ENCODE measurements at places on chromosomes 3 and 15.

- DNase-seq = no peak
Measured at GRCh38 chr15:78914027-78914764, 30.6 kb downstream of the CTSH start.

GRCh38 chr3:54549607-54550220 is 378.1 kb downstream of the LRTM1 start:
- no peak for DNase-seq

- no peak for DNase-seq
Measured at GRCh38 chr3:23740517-23740965, 65.2 kb upstream of the UBE2E1 start.

- DNase-seq = no peak
Measured at GRCh38 chr15:57932348-57932747, 133.2 kb downstream of the ALDH1A2 start.

GRCh38 chr15:51865317-51865716 is 35.9 kb downstream of the TMOD3 start:
- DNase-seq = no peak

GRCh38 chr3:190586631-190587011 is 72.7 kb downstream of the IL1RAP start:
- DNase-seq = peak; percentile 73

- DNase-seq = no peak
Measured at GRCh38 chr3:128155616-128156360, 2.5 kb downstream of the EEFSEC start.

DNA sequence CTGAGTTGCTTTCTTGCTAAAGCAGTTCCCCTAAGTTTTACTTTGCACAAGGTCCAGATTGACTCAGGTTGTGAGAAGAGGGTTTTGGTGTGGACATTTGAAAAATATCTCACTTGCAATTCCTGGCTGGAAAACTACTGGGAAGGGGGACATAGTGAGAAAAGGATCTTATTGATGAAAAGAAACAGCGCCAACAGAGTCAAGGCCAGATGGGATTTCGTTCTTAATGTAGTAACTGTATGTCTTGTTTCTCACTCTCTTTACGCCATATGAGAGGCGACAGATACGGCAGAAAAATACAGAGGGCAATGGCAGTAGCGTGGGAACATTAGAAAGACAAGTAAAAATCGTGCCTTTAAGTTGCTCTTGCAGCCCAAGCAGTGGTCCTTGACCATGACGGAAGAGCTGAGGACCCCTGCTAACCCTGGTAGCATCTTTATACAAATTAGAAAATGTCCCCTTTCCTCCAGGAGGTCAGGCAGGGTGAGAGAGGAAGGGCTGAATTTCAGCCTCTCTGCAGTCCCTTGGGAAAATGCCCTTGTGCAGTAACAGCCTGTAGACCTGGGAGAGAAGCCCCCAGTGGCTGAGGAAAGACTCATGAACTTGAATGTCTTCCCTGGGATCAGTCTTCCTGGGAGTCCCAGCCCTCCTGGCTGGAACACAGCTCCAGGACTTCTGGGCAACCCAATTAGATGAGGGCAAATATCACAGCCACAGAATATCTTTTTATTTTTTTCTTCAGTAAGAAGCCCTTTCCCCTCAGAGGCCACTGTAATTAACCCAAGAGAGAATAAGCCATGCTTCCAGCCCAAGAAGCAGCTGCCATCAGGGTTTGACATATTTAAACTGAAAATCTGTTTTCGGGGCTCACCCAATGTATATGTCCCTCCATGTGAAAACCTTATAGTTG is 113.4 kb downstream of the CD47 start:
- DNase-seq = no peak

DNA sequence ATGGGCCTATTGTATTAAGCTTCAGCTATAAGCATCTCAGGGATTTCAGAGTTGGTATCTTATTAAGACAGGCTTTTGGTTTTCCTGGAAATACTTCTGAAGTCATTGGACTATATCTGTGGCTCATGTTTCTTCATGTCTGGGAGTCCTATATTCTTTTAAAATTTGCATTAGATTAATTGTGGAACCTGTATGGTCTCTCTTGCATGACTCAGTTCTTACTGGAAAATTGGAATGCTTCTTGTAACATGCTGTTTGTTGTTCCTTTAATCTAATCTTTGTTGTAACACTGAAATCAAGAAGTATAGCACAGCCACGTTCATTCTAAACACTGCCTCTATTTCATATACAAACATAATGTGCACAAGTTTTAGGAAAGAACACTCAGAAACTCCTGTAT is 208.1 kb downstream of the RBMS3 start:
- no peak for DNase-seq

DNA sequence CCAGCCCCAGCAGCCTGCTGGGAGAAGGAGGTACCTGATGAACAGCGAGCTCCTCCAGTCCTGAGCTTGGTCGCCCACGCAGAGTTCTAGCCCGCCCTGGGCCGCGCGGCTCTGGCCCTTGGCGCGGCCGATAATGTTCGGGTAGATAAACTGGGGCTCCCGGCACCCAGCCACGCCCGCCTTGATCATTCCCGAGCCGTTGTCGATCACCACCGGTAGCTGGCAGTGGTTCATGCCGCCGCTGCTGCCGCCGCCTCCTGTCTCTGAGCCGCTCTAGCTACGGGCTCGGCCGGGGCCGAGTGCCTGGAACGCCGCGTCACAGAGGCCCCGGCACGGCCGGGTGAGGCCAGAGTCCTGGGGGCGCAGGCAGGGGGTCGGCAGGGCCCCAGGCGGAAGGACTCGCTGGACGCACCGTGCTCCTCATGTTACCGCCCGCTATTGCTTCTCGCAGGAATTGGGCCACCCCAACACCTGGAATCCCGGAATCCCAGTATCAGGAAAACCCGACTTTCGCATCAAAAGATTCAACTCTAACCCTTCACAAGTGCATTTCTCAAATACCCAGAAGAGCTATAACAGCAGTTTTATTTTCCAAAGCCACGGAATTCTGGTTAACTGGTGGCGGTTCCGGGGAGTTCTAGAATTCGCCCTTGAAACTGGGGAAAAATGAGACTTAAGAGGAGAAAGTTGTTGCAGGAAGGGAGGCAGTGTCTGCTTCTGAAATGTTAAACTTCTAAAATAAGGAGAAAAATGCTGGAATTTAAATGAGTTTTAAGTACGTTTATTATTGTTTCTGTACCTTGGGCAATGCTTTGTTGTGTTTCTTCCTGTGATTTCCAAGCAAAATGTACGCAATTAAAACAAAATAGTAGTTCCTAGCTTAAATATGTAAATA is at the start of gene ACTRT3:
TSS of gene ACTRT3 (minus strand) at position 275 of the 895 bp plus-strand sequence. CDS start at position 234, 41 bp downstream.
- peak; percentile 73 for DNase-seq

- no peak for DNase-seq
Measured at GRCh38 chr3:145892869-145893268, 268.1 kb downstream of the PLOD2 start.

DNA sequence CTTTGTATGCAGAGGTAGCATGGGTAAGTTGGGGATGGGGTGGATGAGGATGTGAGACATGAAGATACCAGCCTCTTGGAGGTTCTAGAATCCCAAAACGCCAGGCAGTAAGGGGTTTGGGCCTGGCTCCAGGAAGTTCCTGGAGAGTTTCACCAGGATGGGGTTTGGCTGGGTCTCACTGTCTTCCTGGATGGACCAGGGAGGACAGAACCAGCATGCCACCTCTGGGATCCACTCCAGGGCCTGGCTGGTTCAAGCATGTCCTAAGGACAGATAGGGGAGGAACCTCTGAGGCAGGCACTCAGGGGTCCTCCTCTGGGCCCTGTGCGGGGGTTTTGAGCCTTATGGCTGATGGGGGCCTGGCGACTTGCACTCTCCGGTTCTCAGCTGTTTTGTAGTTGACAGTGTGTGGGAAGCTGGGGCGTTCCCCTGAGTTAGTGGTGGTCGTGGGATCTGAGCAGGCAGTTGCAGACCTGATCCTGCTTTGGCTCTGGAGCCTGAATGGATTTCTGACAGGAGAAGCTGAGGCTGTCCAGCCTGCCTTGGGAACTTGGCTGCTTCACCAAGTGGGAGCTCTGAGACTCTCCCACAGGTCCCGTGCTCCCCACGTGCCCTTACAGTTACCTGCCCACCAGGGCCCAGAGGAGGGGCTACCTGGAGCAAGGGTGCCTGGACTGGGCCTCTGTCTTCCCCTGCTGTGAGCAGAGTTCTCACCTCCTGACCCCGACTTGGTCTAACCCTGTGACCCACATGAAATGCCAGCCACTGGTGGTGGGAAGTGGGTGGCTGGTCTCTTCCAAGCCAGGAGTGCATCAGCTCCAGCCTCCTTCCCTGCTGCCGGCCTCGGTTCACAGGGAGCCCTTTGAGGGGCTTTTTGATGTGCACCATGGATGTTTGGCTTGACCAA is 128.4 kb downstream of the EEFSEC start:
- DNase-seq = no peak

DNA sequence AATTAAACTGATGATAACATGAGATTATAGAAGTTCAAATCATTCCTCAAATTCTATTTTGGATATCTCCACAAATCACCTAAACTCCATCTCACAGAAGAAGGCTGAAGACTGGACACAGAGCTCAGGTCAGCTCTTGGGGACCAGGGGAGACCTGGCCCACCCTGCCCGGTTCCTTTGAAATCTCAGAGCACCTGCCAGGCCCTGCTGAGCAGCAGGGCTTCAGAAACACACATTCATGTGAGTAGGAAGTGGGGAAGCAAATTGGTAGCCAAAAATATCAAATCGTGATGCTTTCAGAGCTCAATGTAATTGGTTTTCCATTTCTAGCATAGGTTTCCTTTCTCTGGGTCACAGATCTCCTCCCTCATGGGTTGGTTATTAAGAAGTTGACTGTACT is 76.2 kb downstream of the OCA2 start:
- no peak for DNase-seq

All from T47D (cell line).